Astrocyte of the spinal cord (primary cell): ENCODE measurements at places on chromosomes 6 and 20.

DNA sequence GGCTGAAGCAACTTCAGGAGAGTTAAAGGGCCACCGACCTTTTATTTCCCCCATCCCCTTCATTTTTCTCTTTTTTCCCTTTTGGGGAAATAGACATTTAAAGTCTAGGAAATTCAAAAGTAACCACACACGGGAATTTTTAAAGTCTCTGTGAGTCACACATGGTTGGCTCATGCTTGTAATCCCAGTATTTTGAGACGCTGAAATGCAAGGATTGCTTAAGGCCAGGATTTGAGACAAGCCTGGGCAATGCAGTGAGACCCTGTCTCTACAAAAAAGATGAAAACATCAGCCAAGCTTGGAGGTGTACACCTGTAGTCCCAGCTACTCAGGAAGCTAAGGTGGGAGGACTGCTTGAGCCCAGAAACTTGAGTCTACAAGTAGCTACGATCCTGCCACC is 34.2 kb downstream of the KATNA1 start:
- DNase-seq = peak; percentile 11

GRCh38 chr6:152207915-152208714 is 400.6 kb downstream of the ESR1 start:
- no peak for DNase-seq

GRCh38 chr6:75308250-75308988 is 23.8 kb upstream of the TMEM30A start:
- DNase-seq = no peak

DNA sequence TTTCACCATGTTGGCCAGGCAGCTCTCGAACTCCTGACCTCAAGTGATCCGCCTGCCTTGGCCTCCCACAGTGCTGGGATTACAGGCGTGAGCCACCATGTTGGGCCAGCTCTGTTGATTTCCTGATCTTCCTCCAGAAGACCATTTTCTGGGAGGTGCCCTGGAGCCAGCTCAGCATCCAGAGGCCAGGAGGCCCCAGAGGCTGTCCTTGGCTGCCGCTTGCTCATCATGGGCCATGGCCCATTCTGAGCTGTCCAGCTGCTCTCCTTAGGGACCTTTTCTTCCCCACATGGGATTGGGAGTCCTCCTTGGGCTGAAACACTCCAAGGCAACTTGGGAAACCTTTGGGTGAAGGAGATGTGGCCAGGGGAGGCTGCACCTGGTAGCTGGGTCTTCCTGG is 15.4 kb downstream of the LRRC73 start:
- DNase-seq = no peak

- no peak for DNase-seq
These were observed 48.1 kb downstream of the CHMP4B start for GRCh38 chr20:33859157-33859695.

DNA sequence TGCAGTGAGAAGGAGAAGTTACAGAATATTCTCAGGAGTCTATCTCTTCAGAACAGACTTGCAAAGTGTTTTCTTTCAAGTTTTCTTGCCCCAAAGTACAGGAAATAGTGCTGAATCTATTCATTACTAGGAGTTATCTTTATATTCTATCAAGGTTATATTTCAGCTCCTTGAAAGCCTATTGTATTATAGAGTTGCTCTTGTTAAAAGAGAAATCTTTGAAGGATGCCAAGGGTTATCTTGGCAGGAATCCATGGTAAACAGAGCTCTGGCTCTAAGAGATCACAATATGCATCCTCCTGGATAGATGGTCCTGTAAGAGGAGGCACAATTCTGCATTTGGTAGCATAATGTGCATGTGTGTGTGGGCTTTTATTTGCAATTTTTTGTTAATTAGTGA is 21.2 kb upstream of the SNRPB2 start:
- no peak for DNase-seq

DNA sequence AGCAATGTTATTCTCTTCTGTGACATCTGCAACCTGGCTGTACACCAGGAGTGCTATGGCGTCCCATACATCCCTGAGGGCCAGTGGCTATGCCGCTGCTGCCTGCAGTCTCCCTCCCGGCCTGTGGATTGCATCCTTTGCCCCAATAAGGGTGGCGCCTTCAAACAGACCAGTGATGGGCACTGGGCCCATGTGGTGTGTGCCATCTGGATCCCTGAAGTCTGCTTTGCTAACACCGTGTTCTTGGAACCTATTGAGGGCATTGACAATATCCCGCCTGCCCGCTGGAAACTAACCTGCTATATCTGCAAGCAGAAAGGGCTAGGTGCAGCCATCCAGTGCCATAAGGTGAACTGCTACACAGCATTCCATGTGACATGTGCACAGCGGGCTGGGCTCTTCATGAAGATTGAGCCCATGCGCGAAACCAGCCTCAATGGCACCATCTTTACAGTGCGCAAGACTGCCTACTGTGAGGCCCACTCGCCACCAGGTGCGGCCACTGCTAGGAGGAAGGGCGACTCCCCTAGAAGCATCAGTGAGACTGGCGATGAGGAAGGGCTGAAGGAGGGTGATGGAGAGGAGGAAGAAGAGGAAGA is 4.6 kb downstream of the BRPF3 start:
- no peak for DNase-seq

GRCh38 chr6:22882581-22882980 is 313.2 kb downstream of the HDGFL1 start:
- DNase-seq = no peak
